ENCODE measurements at places on chromosomes 5 and 9. TPM values are rescaled to one million over a fixed set of nuclear protein-coding genes. Genes with fewer than 3 reads are reported as not detected.

RUSC2 gene
- total RNA-seq: 32.9 TPM

DNA sequence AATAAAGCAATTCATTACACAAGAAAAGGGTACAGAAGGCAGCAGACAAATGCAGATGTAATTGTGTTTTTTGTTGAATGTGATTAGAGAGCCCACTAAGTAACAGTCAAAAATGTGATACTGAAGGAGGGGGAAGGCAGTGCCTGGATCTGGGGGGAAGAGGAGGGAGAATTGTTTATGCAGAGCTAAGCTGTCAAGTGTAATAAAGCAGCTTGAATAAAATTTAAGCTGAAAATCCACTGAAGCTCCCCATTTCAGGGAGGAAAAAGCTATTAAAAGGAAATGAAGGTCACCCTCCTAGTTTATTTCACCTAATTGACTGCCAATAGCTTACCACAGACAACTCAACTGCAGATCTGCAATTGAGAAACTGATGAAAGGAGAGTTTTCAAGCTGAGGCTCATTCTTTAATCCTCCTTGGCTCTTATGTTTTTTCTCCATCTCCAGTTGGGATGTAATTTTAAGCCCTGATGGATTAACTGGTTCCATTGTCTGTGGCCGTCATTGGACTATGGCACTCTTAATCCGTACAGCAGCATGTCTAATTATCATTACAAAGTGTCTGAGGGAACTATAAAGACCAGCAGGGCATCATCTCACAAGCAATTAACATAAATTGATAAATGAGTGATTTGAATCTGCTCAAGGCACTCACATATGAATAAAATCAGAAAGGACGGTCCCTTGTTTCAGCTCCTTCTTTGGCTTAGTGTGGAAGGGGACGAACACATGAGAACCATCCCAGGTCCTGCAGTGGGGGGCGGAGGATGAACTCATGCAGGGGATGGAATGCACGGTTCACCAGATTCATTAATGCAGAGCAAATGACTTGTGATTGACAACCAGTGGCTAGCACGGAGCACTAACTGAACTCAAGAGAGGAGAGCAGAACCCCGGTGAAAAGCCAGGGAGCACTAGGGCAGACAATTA is 38.5 kb downstream of the TLE1 start:
- no peak for DNase-seq

GRCh38 chr5:93307557-93307956 is 273.5 kb downstream of the NR2F1-AS1 start:
- DNase-seq: peak; percentile 89

- DNase-seq: peak; percentile 75
Measured at GRCh38 chr5:76807296-76807695, 11.5 kb upstream of the F2RL1 start.

DNA sequence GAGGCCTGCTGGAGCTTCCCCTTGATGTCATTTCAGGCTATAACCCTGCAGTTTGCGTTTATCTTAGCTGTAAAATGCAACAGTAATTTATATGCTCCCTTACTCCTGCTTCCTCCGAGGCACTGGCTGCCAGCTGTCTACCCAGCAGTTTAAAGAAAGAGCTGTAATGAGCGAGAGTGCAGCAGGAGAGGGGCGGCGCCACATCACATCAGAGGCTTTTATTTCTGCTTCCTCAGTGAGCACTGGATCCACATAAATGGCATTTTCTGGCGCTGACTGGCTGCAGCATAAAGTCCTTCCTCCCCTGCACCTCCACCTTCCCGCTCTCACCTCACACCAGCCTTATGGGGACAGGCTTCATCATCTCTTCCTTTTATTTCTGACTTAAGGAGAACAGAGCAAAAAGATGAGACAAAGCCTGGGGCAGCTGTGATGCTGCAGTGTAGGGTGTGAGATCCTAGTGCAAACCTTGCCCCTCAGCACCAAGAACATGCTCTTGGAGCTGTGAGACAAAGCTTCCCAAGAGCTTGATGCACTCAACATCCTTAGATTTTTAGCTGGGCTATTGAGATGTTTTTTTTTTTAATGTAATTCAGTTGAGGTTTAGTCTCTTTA is 829.6 kb upstream of the ZNF608 start:
- DNase-seq: no peak

DNA sequence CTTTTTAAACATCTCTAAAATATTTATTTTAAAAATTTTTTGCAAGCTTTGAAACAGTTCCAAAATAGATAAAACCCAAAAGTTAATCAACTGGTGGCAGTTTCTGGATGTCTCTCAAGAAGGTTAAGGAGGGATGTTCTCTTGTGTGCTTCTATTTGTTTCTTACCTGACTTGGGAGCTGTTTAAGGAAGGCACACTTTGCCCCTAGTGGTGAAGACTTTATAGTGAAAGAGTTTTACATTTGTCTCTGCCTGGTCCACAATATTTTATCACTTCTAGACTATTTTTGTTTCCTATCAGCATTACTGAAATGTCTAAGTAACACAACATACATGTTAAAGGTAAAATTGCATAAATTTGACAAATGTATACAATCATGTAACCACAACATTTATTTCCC is 552.8 kb downstream of the SEMA5A start:
- peak; percentile 25 for DNase-seq

- no peak for DNase-seq
Measured at GRCh38 chr5:74613283-74613682, 27.2 kb downstream of the ENC1 start.

DNA sequence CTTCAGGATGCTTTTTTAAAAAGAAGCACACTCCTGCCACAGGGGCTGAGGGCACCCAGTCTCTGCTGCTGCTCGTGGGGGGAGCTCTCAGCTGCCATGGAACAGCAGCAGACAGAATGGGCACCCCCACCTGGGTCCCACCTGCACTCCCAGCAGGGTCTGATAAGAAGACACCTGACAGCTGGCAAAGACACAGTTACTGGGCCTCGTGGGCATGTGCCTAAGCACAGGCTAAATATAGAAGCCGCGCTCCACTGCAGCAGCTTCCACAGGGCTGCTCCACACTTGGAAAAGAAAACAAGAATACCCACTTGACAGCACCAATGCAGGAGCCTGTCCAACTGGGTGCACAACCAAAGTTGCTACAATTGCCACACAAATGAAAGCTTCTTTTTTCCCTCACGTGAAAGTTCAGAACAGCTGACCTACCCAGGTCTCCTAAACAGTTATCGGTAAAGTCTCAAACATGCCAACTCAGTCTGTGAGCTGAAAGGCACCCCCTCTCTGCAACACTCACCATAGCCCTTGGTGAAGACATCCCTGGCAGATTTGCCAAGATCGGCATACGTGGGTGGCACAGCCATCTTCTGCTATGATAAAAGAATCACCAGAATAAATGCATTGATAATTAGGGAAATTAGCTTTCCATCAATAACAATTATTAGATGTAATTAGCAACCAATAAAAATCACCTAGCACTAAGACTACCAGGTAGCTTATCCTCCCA is 12.2 kb downstream of the VDAC1 start:
- no peak for DNase-seq

GRCh38 chr9:116700882-116701865 is 14.1 kb downstream of the TRIM32 start:
- DNase-seq: no peak

Measured in fibroblast of the aortic adventitia (primary cell).